ENCODE measurements at places on chromosomes 11 and 22. TPM values are rescaled to one million over a fixed set of nuclear protein-coding genes. Genes with fewer than 3 reads are reported as not detected.

DNA sequence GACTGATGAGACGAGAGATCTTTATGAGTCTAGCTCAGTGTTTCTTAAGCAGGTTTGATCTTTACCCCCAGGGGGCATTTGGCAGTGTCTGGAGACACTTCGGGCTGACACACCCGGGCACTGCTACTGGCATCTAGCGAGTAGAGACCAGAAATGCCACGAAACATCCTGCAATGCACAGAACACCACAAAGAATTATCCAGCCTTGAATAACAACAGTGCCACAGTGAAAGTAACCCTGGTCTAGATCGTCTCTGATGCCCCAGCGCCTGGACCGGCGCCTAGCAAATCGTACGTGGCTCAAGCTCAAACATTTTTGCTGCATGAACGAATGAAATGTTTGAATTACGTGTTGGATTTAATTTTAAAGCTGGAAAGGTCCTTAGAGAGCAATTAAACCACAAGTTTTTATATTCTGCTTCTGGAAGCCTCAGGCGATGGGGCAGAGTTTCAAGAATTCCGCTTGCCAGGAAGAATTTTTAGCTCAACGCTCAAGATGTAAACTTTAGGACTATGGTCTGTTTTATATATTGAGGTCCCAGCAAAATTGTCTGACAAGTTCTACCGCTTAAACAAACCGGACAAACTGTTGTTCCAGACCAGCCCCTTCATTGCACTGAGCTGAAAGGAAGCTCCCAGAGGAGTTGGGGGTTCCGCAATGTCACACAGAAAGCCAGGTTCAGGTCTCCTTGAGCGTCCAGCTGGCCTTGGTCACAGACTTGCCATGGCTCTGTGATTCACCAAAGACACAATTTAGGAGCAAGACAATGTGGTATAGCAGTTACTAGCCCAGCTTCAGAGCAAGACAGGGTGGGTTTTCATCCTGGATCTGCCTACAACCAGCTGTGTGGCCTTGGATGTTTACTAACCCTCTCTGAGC, 44.2 kb upstream of the SMTN start:
- peak; percentile 30 for DNase-seq

DNA sequence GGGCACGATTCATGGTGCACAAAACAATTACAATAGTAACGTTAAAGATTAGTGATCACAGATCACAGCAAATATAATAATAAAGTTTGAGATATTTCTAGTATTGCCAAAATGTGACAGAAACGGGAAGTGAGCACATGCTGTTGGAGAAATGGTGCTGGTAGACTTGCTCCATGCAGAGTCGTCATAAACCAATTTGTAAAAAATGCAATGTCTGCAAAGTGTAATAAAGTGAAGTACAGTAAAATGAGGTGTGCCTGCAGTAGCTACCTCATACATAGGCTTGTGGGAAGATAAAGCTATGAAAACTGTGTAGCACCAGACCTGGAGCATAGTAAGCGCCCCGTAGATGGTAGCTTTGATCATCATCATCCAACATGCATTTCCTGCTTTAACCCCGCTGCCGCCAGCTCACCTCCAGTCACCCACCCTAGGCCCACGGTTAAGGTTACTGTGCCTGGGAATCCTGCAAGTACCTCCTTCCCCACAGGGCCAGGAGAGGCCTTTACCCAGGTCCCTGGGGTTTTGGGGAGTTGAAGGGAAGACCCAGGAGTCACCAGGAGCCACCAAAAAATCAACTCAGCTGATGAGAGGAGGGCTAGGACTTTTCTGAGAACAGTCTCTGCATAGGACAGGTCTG, 59.2 kb downstream of the MYO7A start:
- DNase-seq = no peak

GRCh38 chr11:35525501-35526175, at the start of gene PAMR1:
PAMR1 (minus strand) TSS chr11:35525616; CDS start chr11:35525585, 31 bp downstream.
- DNase-seq = peak; percentile 23

DNA sequence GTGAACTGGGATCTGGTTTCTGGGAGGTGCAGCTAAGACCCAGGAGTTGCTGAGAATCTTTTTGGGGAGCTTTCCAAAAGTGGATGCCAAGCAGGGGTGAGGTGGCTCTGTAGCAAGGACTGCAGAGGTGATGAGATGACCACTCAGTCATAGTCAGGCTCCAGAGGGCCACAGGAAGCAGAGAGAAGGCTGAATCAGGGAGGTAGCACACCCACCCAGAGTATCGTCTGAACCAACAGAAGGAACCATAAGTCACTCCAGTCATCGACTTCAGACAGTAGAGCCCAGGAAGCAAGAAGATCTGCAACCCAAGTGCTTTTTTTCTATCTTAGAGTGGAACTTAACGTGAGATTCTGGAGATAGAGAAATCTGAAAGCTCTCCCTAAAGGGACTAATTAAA, 335.7 kb upstream of the MPPED2 start:
- DNase-seq = no peak

DNA sequence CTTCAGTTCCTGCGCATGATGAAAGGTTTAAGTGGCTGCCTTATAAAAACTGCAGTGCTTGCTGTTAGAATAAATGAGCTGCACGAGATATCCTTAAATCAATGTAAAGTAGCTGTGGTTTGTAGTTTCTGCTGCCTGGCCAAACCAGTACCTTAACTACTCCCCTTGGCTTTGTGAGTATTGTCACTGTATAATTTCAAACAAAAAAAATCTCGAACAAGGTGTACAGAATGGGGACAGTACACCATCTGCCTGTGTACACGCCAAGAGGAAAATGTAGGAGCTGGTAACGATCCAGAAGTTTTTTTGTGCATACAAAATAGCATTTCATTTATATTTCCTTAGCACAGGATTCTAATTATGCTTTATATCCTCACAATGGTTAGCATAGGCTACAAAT, 20.6 kb upstream of the NDUFC2 start:
- no peak for DNase-seq

DNA sequence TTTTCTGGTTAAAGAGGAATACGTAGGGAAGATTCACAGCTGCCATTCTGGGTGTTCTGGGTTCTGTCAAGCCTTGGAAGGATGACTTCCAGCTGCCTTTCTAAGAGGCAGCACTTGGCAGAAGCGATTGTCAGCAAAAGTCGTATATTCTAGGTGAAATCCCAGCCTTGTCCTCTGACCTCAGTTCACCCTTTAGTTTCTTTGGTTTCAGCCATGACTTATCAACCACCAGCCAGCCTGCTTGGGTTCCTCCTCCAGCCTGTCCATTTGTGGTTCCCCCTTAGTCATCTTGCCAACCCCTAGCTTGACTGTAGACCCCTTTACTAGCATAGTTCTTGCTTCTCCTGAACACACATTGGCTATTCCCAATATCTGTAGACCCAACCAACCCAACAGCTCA, 102.3 kb upstream of the CD44 start:
- DNase-seq = no peak

GRCh38 chr22:34702279-34702678, 363.7 kb upstream of the ISX start:
- no peak for DNase-seq

GRCh38 chr11:125626288-125626950, 1.5 kb downstream of the CHEK1 start:
- DNase-seq = no peak

- DNase-seq = no peak
These were observed 102.7 kb downstream of the MRTFA start for GRCh38 chr22:40533712-40534378.

DNA sequence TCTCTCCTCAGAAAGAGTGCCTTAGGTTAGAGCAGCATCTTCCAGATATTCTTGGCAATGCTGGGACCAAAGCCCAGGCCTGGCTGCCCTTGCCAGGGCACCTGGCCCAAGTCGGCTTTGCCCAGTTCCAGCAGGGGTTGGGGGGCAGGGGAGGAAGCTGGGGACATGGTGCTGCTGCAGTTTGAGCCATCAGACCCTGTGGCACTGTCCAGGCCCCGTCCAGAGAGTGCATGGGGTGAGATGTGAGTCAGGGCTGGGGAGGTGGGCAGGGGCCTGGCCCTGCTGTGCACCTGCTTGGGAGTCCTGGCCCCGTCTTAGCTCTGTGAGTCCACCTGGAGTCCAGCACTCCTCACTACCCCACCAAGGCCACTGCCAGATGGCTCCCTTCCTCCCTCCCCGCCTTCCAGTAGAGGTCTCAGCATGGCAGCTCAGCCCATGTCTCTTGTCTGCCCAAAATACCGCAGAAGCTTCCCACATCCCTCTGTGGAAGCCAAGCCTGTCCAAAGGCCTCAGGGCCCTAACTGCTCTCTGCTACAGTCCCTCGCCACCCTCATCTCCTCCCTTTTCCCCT, 16.6 kb downstream of the DERL3 start:
- no peak for DNase-seq

- DNase-seq = no peak
These were observed 6.6 kb downstream of the CTSC start for GRCh38 chr11:88330826-88331428.

GRCh38 chr11:6124245-6124644, 16.8 kb downstream of the OR56B4 start:
- no peak for DNase-seq

GRCh38 chr11:3021125-3021524, 29.0 kb upstream of the NAP1L4 start:
- DNase-seq = peak; percentile 66

- no peak for DNase-seq
These were observed 1528.5 kb downstream of the BRD1 start for GRCh38 chr22:48299124-48299523.

SLC22A6 gene
- total RNA-seq = not detected

DUSP8 gene
- 12.1 TPM for total RNA-seq

PGA5 gene
- not detected for total RNA-seq

Measured in Calu3 (cell line).